ENCODE measurements at places on chromosomes 16 and 17. TPM values are rescaled to one million over a fixed set of nuclear protein-coding genes. Genes with fewer than 3 reads are reported as not detected.

- no peak for DNase-seq
Measured at GRCh38 chr16:57634171-57634570, 5.7 kb downstream of the ADGRG1 start.

GRCh38 chr17:56994009-56994792 lies 16.3 kb downstream of the SCPEP1 start:
- DNase-seq: no peak

HOXB1 gene
- not detected for total RNA-seq

COASY gene
- 4.1 TPM for total RNA-seq

- DNase-seq: no peak
Measured at GRCh38 chr17:4534515-4534914, 20.7 kb downstream of the MYBBP1A start.
